CD14-positive monocyte (primary cell): ENCODE measurements at places on chromosomes 7 and 10. TPM values are rescaled to one million over a fixed set of nuclear protein-coding genes. Genes with fewer than 3 reads are reported as not detected.

DNA sequence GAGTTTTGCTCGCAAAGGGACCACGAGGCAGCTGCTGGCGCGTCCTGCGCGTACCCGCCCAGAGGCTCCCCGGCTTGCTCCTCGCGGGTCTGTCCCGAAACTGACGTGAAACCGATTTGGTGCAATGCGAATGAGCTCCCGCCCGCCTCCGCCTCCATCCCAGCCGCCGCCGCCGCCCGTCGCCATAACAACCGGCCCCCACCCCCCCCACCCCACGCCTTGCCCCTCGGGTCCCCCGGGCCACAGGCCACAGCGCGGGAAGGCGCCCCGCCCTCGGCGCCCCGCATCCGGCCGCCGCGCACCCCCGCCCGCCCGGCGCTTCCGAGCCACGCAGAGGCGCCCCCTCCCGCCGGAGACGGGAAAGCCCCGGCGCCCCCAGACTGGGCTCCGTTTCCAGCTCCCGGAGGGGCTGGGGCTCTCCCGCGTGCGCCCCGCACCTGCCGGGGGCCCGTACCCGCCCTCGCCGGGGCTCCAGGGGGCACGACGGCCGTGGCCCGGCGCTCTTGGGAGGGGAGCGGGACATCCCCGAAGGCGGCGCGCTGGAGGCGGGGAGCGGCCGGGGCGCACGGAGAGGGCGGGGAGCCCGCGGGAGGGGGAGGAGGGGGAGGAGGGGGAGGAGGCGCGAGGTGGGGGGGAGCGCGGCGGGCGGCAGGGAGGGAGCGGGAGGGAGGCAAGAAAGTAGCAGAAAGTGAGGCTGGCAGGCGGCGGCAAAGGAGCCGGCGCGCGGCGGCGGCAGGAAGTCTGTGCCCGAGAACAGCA lies at the start of gene CAMK1D:
CAMK1D (plus strand) TSS at position 678 of the 759 bp plus-strand sequence.
- peaks cover 9% of the 10 kb centered on the region for H3K27me3 ChIP-seq
- peaks cover 22% of the 10 kb centered on the region for H3K4me1 ChIP-seq
- no peaks in the 10 kb centered on the region for H3K36me3 ChIP-seq
- H3K27ac ChIP-seq = peak within 1 kb of the TSS; percentile 79
- peak within 1 kb of the TSS; percentile 87 for H3K4me3 ChIP-seq
- DNase-seq = peak; percentile 80

GRCh38 chr7:140732416-140732815 lies 35.9 kb downstream of the NDUFB2 start:
- no peaks in the 10 kb centered on the region for H3K27me3 ChIP-seq
- H3K4me3 ChIP-seq = no peak overlapping the region
- H3K36me3 ChIP-seq = peaks cover 4% of the 10 kb centered on the region
- DNase-seq = no peak
- no peak overlapping the region for H3K27ac ChIP-seq
- H3K4me1 ChIP-seq = no peaks in the 10 kb centered on the region

DNA sequence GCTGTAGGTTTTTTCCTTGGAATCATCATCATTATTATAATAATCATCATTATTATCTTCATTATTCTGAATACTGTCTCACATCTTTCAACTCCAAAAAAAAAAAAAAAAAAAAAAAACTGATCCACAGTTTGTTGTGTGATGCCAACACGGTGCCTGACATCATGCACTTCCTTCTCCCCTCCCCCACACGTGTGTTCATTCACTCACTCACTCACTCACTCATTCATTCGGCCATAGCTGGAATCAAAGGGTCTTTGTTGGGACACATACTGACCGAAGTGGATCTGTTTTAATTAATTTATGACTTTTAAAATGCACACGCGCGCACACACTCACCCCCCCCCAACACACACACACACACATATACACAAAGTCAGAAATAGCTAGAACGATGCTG lies 177.8 kb downstream of the PIP4K2A start:
- H3K27me3 ChIP-seq = no peaks in the 10 kb centered on the region
- no peak for DNase-seq
- H3K4me1 ChIP-seq = no peaks in the 10 kb centered on the region
- no peak overlapping the region for H3K27ac ChIP-seq
- peaks cover 84% of the 10 kb centered on the region for H3K36me3 ChIP-seq

GRCh38 chr7:153084278-153084677 lies 324.7 kb downstream of the ACTR3B start:
- no peak for DNase-seq
- no peaks in the 10 kb centered on the region for H3K36me3 ChIP-seq
- H3K27me3 ChIP-seq = no peaks in the 10 kb centered on the region
- no peak overlapping the region for H3K4me3 ChIP-seq
- no peak overlapping the region for H3K27ac ChIP-seq

DNA sequence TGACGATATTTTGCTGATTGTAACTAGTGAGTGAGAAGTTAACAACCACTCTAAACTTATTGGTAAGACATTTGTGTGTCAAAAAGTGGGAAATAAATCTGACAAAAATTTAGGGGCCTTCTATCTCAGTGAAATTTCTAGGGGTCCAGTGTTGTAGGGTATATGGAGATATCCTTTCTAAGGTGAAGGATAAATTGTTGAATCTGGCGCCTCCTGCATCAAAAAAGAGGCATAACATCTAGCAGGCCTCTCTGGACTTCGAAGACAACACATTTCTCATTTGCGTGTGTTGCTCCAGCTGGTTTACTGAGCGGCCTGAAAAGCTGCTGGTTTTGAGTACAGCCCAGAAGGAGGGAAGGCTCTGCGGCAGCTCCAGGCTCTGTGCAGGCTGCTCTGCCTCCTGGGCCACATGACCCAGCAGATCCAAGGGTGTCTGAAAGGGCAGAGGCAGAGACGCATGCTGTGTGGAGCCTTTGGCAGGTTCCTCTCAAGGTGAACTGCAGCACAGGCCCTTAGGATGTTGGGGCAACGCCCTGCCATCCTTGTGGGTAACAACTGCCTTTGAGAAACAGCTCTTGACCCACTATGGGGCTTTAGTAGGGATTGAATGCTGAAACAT lies 72.4 kb downstream of the LMBR1 start:
- H3K27ac ChIP-seq = no peak overlapping the region
- no peak overlapping the region for H3K4me3 ChIP-seq
- no peak for DNase-seq
- H3K27me3 ChIP-seq = no peaks in the 10 kb centered on the region
- H3K4me1 ChIP-seq = peaks cover 10% of the 10 kb centered on the region

Gene HSPA12A
- polyA plus RNA-seq = 0.01 TPM in 2 replicates
